Stimulated activated CD4-positive, alpha-beta T cell treated with anti-CD3 and anti-CD28 coated beads, Interleukin-4, amount 100 ng/mL, for 24 hours (primary cell): ENCODE measurements at places on chromosomes 13 and 19.

GRCh38 chr13:53017433-53017970 lies 11.1 kb upstream of the OLFM4 start:
- DNase-seq, result no peak

GRCh38 chr13:99693351-99693750 lies 192.1 kb downstream of the TM9SF2 start:
- DNase-seq, result no peak

GRCh38 chr13:80873589-80873988 lies 532.7 kb upstream of the SPRY2 start:
- DNase-seq, result no peak

GRCh38 chr13:112137144-112137543 lies 70.2 kb downstream of the SOX1 start:
- no peak for DNase-seq

DNA sequence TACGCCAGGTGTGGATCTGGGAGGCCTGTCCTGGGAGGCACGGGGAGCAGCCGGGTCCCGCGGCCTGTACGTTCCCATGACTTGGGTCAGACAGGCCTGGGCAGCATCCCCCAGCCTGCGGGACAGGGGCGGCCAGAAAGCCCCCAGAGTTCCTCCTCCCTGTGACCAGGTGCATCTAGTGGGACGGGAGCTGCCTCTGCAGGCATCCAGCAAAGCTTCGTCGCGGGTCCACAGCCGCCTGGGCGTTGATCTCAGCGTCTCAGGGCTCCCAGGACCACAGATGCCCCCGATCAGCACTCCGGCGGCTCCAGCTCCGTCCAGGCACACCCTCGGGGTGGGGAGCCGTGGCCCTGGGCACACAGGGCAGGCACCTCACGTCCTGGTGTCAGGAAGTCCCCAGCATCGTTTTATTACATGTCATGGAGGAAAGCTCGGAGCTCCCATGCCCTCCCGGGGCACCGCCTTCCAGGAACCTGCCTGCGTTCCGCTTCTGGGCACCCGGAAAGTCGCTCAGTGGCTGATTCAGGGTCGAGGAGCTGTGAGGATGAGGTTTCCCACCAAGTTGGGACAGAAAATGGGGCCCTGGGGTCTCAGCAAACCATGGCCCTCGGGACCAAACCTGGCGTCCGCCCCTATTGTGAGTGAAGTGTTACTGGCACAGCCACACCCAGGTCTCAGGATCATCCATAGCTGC lies 1.5 kb upstream of the GZMM start:
- no peak for DNase-seq

DNA sequence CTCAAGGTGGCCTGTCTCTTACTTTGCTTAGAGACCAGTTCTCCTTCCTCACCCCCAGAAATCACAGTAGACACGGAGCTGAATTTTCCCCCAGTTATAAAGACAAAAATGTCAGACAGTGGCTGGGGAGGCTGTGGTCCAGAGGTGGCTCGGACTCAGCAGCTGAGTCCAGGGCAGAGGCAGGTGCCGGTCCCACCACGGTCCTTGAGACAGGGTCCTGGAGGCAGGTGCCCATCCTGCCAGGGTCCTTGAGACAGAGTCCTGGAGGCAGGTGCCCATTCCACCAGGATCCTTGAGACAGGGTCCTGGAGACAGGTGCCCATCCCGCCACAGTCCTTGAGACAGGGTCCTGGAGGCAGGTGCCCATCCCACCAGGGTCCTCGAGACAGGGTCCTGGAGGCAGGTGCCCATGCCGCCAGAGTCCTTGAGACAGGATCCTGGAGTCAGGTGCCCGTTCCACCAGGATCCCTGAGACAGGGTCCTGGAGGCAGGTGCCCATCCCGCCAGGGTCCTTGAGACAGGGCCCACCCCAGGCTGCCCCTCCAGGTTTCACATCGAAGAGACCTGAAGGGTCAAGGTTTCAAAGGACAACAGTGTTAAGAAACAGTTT lies 23.1 kb downstream of the PEPD start:
- DNase-seq, result no peak

- no peak for DNase-seq
Observed at GRCh38 chr13:36124236-36124822, 6.9 kb downstream of the DCLK1 start.

DNA sequence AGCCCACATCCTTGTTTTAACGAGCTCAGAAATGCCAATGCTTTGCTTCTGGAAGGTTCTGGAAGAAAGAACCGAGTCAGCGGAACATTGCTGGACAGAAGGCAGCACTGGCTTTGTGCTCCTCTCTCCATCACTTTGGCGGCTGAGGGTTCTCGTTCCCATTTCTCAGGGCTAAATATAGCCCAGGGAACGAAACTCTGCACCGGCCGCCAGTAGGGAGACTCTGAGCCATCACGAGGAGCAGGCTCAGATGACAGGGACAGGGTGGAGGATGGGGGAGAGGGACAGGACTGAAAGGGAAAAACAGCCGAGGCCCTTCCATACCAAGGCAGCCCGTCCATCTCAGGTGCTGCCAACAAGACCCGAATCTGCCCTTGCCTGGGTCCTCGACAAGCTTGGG lies 166.4 kb downstream of the CACNA1A start:
- no peak for DNase-seq

DNA sequence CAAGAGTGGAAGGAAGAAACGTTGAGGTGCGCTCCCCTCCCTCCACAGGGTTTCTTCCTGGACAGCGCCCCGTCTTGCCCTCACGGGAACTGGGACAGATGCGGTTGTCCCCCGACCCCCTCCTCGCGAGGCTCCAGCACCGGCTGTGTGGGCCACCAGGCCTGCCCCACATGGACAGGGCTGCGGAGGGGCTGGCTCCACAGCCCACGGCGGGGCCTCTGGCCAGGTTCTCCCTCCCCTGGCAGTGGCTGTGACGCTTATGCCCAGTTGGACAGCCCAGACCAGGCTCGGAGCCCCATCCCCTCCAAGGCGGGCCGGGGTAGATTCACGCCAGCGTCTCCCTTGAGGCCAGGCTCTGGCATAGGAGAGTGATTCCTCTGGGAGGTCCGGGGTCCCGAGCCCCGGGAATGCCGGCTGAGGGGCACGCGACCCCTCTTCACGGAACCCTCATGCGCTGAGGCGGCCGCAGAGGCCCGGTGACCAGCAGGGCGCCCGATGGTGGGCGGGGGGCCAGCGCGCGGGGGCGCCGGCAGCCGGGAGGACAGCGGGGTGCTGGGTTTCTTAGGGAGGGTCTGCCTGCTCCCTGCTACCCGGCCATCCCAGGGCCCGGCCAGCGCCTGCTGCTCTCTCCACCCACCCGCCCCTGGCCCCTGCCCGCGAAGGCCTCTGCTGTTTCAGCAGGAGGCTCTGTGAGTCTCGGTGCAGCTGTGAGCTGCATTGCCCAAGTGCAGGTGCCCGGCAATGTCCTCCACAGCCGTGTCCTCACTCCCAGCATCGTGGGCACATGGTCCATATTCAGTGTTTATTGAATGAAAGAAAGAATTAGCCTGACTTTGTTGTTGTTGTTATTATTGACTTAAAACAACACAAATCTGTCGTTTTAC lies 20.3 kb upstream of the GAS6 start:
- no peak for DNase-seq

- DNase-seq, result no peak
Observed at GRCh38 chr19:11024259-11024658, 63.4 kb downstream of the SMARCA4 start.

DNA sequence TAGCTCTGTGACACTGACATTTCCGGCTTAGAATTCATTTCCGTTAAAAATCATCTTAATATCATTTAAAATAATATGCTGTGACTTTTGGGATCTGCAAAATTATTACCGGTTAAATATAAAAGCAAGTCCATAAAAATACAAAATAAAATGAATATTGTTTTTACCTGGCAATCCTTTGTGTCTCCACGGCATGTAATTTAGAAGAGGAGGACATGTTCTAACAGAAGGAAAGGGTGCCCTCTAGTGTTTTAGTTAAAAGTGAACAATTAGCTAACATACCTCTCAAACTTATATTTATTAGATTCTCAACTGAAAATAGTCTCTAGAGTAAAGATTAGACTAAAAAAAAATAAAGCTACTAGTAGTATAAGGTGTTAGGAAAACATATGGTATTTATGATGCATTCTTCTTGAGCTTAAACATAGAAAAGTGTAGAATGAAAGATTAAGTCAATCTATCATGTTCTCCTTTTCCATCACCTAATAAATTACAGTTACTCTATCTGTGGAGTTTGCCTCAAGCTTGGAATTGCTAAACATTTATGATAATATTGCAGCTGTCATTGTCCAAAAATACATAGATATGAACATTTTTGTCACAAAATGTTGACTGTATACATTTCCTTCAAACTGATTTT lies 676.7 kb upstream of the SPRY2 start:
- no peak for DNase-seq

GRCh38 chr13:72536714-72537394 lies 190.6 kb downstream of the MZT1 start:
- DNase-seq, result no peak

GRCh38 chr13:46569456-46569855 lies 16.5 kb downstream of the LRCH1 start:
- DNase-seq, result no peak
